A549 (cell line): ENCODE measurements at places on chromosomes 5 and 9.

- DNase-seq, result no peak
These were observed 174.3 kb downstream of the EFNA5 start for GRCh38 chr5:107496466-107496865.

GRCh38 chr9:134283111-134283515, 43.1 kb upstream of the RXRA start:
- no peak for DNase-seq

DNA sequence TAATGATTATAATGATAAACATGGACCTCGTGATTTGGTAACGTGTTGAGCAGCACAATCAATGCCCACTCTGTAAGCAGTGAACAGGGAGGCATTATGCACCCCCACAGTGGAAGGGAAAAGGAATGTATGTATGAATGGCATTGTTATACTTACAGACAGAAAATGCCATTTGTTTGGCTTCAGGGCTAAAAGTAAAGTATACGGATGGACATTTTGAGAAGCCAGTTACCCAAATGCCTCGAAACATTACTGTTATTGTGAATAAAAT, 260.2 kb upstream of the PPP1R2B start:
- DNase-seq, result no peak

- DNase-seq, result no peak
These were observed 77.4 kb downstream of the SLIT3 start for GRCh38 chr5:169223595-169223953.

DNA sequence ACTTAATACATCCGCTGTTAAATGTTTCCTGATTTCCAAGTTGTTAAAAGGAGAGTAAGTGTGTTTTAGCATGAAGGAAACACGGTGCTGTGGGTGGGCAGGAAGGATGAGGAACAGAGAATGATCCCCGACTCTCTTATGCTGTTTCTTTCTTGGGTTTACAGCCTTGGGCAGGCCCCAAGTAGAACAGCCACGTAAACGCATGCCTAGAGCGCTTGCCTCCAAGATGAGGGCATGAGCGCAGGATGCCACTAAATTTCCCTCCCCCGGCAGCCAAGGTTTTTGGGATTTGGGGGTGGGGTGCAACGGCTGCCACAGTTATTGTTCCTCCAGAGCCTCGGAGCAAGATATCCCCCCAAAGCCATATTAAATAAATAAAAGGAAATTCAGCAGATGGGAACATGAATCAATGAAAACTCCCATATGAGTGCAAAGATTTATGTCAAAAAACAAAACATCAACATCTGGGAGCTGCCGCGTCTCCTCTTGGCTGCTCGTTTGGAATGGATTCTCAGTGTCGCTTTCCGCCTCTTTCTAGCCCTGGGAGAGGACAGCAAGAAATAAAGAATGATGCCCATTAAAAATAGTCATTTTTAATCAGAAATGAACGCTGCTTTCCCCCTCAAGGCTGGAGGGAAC, 10.0 kb upstream of the DELE1 start:
- DNase-seq, result no peak

DNA sequence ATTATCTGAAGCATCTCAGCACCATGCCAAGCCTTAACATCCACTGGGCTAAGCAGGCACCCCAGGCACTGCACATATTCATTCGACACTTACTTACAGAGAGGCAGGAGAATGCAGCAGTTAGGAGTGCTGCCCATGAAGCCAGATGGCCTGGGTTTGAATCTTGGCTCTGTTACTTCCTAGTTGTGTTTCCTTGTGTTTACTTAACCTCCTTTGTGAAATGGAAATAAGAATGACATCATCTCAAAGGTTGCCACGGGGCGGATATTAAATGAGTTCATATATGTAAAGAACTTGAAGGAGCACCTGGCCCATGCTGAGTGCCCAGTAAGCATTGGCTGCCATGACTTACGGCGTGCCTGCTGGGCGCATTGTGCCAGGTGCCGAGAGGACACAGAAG, 565.2 kb downstream of the CDK5RAP2 start:
- DNase-seq, result no peak

GRCh38 chr9:15491950-15492349, 18.8 kb downstream of the PSIP1 start:
- DNase-seq, result no peak

GRCh38 chr9:81534138-81534875, 155.0 kb downstream of the TLE1 start:
- DNase-seq, result no peak

- no peak for DNase-seq
These were observed 296.5 kb downstream of the ARHGAP26 start for GRCh38 chr5:143066556-143067281.

DNA sequence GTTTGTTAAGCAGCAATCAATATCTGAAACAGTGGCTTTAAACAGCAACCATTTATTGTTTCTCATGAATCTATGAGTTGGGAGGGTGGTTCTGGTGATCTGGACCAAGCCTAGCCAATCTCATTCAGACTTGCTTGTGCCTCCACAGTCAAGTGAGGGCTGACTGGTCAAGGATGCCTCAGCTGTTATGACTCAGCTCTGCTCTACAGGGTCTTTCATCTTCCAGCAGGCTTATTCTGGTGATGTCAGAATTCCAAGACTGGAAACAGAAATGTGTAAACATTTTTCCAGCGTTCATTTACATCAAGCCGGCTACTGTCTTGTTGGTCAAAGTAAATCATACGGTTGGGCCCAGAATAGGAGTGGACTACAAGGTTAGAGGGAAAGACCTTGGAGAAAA, 2.5 kb upstream of the PIP5K1B start:
- DNase-seq, result no peak

GRCh38 chr9:71446106-71446472, 322.2 kb downstream of the CEMIP2 start:
- no peak for DNase-seq

DNA sequence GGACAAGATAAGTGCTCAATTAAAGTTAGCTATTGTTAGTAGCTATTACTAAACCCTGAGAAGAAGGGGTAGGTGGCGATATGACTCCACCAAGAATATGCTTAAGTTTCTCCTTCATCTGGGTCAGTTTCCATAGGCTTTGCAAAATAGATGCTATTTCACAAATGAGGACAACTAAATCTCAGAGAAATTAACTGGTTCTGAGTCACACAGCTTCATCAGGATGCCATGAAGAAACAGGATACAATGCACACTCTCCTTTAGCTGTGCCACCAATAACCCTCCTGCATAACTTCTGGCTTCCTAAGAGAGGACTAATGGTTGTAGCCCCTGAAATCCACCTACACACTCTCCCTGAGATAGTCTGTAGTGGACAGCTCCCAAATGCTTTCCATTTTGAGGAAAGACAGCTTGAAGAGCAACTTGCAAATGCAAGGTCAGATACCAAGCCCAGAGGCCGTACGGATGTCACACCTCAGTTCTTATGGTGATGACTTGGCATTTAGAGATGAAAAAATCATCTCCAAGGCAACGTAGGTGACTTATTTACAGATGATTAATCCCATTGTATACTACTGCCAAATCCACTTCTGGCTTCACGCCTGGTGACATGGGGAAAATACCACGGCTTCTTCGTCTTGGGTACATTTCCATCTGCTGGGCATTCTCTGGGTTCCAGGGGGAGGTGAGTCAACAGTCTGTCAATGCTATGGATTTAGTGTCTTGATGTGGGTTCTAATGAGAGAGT, 251.4 kb upstream of the IL12B start:
- peak; percentile 97 for DNase-seq

GRCh38 chr5:172920447-172920849, 38.8 kb upstream of the RPL26L1 start:
- peak; percentile 97 for DNase-seq

- no peak for DNase-seq
These were observed 10.4 kb downstream of the FCN2 start for GRCh38 chr9:134891053-134891452.

GRCh38 chr9:90881648-90882047, 80.0 kb downstream of the SYK start:
- no peak for DNase-seq

GRCh38 chr5:166074582-166075481, 2216.6 kb upstream of the WWC1 start:
- DNase-seq, result no peak

DNA sequence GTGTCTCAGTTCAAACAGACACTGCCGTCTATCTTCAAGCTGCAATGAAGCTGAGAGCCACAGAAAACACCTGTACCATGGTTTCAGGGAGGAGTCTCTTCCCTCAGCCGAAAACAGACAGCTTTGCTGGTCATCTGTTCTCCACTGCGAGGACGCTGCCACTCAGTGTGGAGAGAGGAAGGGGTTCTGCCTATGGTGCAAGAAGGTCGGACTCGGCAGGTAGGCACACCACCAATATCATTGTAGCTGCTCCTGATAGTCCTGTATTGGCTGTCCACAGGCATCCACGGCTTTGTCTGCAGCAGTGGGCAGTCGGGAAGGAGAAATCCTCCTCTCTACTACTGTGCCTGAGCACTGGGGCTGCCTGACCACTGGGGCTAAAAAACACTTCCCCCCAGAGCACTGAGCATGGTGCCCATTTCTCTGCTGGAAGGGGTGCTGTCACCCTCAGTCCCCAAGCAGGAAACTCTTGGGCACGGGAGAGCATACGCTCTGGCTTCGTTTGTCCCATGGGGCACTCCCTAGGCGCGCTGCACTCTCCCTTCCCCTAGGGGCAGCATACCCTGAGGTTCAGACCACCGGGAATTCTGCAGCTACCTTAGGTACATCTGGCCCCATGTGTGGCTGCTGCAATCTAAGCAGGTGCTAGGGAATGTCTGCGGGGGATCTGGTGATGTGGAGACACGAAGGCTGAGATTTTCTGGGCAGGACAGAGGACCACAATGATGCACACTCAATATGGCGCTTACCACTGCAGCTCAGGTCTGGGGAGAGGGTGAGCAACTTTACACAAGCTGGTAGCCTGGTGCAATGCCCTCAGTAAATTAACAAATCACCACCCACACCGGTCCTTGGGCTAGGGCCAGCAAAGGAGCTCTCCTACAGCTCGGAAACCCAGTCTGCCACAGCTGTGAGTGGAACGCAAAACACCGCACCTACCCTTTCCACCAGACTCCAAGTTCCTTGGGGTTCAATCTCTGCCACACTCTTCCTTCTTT, 880.9 kb upstream of the SEMA6A start:
- no peak for DNase-seq

DNA sequence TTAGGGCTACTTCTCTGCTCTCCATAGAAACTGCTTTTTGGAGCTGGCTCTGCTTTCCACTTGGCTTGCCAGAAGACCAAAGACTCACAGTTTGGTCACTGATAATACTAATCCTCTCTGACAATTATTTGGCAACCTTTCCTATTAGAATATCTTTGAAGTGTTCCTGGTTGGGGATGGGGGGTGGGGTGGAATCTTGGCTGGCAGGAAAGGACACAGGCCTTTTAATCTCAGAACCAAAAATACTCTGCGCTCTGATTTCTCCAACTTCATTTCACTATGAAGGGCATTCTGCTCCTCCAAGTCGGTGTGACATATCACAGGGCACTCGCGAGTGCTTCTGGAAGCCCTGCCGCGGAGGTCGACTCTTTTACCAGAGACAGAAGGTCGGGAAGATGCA, 1329.0 kb upstream of the WWC1 start:
- DNase-seq, result no peak

- no peak for DNase-seq
These were observed 8.8 kb upstream of the SCGB3A1 start for GRCh38 chr5:180599981-180600553.

DNA sequence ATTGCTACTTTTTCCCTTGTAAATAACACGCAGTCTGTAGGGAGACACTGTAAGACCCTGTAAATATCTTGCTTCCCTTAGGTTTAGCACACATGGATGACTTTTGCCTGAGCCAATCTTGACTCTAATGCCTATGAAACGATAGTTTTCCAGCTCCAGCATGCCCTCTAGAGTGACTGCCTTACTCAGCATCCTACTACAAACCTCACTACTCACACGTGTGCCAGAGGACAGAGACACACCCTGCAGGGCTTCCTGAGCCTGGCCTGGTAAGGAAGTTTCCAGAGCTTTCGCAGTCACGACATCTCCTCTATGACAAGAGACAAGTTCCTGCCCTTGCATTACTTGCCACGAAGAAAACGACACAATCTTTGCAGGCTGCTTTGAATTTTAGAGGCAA, 138.1 kb downstream of the ATPSCKMT start:
- DNase-seq, result no peak

DNA sequence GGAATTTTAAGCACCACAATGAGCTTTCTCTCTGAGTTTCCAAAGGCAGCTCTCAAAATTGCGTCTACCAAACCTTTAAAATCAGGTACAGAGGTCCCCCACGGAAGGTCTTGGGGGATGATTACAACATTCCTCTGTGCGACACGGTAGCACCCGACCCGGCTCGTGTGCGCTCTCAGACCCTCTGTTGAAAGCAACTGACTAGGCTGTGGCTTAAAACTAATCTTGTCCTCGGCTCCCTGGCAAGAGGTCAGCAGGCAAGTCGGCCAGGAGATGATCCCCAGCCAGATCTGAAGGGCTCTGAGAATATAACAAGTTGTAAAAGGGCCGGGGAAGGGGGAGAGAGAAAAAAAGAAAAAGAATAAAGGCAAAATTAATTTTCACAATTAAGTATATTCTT, 92.6 kb upstream of the LMX1B start:
- DNase-seq, result no peak

- DNase-seq, result no peak
These were observed 73.2 kb upstream of the SLIT3 start for GRCh38 chr5:169374111-169374510.

DNA sequence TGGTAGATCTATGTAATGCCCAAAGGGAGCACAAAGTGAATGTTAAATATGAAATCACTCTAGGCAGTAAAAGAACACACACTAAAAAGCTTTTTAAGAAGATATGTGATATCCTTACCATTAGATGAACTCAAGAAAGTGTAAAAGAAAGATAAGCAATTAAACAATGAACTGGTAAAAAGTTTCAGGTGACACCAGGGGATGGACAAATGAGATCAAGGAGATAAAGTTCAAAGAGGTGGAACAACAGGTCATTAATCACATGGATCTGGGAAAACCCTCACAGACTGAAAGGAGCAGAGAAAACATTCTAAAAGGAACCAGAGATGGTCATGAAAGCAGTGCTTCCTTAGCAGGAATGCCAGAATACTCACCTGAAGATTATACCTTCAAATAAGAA, 40.7 kb downstream of the LHFPL2 start:
- DNase-seq, result no peak

DNA sequence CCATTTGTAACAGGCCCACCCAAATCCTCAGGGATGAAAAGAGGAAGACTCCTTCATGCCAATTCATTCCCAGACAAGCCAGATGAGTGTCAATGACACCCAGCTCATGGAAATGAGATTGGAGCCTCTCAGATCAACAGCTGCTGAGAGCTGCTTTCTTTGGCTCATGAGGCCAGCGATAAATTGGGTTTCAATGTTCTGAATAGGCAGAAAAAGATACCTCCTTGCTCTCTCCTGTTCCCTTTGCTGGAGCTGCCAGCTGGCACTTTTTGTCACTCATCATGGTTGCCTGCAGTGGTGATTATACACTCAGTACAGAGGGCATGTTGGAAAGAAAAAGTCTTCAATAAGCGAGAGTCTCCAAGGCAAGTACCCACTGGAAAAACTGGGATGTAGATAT, 47.1 kb downstream of the SH3RF2 start:
- DNase-seq, result no peak
